Stimulated activated CD8-positive, alpha-beta memory T cell treated with anti-CD3 and anti-CD28 coated beads, Interleukin-4, amount 100 ng/mL, for 48 hours (primary cell): ENCODE measurements at places on chromosomes 2 and 18.

GRCh38 chr18:58201733-58202730 lies 158.0 kb downstream of the NEDD4L start:
- no peak for DNase-seq

DNA sequence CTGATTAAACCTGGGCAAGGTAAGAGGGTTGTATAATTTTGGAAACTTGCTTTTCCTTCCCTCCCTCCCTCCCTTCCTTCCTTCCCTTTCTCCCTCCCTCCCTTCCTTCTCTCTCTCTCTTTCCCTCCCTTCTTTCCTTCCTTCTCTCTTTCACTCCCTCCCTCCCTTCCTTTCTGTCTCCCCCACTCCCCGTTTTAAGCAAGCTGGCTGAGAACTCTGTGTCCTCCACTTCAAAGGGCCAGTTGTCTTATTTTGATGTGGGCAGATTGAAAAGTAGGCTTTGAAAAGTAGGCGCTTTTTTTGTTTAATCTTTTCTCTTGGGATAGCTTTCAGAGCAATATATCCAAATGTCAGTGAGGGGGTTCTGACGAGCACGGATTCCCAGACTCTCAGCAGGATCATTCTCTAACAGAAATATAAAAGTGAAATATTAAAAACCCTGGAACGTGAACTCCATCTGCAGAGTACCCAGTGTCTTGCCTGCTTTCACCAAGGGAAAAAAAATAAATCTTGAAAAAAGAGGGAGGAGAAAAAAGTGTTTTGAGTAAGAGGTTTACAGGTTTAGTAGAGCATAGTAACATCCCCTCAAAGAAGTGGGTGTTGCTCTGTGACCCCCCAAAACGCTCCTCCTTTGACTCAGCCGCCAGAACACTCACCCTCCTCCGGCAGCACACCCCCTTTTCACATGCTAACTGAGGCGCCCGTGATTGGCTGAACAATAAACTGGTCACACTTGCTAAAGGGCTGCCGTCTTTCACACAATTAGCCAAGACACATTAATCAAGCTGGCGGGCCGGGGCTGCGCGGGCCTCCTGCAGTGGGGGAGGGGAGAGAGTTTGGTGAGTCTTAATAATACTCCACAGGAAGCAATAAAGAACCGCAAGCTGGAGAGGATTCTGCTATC lies 52.2 kb downstream of the CDK15 start:
- DNase-seq: peak; percentile 42

DNA sequence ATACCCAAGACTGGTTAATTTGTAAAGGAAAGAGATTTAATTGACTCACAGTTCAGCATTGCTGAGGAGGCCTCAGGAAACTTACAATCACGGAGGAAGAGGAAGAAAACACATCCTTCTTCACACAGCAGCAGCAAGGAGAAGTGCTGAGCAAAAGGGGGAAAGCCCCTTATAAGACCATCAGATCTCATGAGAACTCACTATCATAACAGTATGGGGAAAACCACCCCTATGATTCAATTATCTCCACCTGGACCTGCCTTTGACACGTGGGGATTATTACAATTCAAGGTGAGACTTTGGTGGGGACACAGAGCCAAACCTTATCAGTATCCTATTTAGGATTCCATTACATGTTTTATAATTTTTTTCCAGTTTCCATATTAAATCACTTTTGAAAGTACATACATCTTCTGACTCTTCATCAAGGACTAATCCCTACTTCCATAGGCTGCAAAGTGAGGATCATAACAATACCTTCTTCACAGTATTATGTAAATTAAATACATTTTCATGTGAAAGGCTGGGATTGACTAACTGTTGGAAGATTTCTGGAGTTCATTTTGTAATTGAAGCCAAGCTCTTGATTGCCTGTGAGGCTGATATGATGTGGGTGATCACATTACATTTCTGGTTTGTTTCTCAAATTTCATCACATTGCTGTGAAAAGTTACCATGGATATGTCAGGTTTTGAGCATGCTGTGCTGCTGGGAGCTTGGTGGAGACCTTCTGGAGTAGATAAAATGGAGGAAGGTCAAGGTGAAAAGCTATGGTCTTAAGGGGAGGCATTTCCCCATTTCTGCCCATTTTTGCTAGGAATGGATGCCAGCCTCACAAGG lies 31.7 kb upstream of the CERS6 start:
- no peak for DNase-seq

GRCh38 chr2:130949954-130950353 lies 113.2 kb downstream of the ARHGEF4 start:
- no peak for DNase-seq

GRCh38 chr2:100852999-100853908 lies 33.3 kb downstream of the NPAS2 start:
- DNase-seq: no peak

DNA sequence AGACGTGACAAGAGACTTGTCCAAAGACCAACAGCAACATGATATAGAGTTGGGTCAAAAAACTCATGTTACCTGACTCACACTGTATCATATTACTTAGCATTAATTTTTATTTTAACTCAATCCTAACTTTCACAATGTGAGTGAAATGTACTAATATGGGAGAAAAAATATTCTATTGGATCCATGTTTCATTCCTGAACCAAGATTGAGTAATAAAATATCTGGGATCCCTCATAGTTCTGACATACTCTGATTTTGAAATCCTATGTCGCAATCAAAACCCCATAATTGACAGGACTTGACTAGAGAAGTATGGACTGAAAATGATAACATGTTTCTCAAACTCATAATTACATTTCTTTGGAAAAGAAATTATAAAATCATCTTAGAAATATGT lies 190.4 kb downstream of the RIT2 start:
- DNase-seq: no peak

- DNase-seq: no peak
Observed at GRCh38 chr2:235555371-235555770, 61.5 kb downstream of the AGAP1 start.

DNA sequence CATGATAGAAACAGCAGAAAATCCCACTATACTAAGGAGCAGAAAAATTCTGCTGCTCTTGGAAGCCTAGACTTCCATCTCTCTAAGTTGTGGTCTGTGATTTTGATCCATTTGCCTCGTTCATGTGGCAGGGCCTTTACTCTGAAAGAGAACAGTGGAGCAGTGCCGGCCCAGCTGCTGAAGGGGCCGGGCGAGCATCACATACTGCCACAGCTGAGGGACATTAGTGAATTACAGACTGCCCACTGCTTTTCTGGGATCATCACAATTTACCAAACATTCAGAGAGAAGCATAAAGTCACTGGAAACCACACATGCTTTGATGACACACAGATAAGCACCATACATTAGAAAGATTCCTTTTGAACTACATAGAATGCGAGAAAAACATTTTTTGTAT lies 217.0 kb upstream of the BOD1L2 start:
- no peak for DNase-seq

DNA sequence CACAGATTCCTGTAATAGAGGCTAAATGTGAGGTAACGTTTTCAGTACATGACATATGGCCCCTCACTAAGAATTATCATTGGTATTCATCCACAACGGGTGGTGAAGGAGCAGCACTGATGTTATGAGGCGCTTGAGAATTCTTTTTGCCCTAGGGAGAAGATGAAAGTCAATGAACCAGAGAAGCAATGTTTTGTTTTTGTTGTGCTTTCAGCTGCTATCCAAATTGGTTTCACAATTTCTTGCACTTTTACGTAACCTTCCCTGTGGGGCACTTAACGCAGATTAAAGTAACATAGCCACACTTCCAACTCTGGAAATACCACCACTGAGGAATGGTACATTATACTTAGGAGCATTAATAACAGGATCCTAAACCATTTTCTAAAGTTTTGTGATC lies 13.3 kb upstream of the CCDC85A start:
- no peak for DNase-seq

GRCh38 chr2:47239119-47239969 lies 84.2 kb upstream of the STPG4 start:
- no peak for DNase-seq

GRCh38 chr2:172087780-172088244 lies 2.5 kb downstream of the DLX1 start:
- no peak for DNase-seq

GRCh38 chr2:12731701-12732280 lies 15.1 kb downstream of the TRIB2 start:
- DNase-seq: no peak

- DNase-seq: no peak
Observed at GRCh38 chr2:234251326-234252271, 201.1 kb downstream of the SPP2 start.

GRCh38 chr2:224195925-224196571 lies 157.0 kb upstream of the SERPINE2 start:
- no peak for DNase-seq

DNA sequence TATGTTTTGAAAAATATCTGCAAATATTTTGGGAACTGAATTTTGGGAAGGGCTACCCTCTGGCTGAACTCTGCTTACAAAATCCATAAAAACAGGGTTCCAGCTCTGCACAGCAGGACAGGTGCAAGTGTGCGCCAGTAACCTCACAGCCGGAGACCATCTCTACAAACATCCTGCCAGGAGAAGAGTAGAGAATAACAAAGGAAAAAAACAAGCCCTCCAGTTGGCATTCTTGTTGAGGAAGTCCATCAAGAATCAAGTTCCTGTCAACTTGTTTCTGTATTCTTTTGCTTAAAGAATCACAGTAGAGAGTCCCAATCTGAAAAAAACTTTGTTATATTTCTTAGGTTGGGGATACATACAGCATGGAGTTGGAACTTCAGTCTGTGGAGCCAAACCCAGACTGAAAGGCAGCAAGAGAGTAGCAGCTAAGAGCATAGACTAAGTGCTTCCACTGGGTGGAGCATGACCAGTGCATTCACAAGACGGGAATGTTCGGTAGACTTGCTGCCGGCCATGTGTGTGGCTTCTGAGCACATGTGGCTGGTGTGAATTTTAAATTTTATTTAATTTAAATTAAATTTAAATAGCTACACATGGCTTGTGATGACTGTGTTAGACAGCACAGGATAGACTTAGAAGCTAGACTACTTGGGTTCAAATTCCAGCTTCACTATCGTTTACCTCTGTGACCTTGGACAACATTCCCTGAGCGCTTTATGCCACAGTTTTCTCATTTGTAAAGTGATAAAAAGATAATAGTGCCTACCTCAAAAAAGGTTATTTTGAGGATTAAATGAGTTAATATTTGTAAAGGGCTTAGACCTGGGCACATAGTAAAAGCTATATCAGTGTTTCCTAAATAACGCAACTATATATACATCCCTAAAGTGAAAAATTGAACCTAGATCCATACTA lies 41.9 kb downstream of the SPTBN1 start:
- no peak for DNase-seq

DNA sequence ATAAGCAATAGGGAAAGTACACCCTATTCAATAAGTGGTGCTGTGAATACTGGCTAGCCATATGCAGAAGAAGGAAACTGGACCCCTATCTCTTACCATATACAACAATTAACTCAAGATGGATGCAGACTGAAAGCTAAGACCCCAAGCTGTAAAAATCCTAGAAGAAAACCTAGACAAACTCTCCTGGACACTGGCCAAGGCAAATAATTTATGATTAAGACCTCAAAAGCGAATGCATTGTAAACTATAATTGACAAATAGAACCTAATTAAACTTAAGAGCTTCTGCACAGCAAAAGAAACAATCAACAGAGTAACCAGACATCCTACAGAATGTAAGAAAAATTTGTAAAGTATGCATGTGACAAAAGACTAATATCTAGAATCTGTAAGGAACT lies 41.1 kb upstream of the ASXL3 start:
- DNase-seq: no peak

DNA sequence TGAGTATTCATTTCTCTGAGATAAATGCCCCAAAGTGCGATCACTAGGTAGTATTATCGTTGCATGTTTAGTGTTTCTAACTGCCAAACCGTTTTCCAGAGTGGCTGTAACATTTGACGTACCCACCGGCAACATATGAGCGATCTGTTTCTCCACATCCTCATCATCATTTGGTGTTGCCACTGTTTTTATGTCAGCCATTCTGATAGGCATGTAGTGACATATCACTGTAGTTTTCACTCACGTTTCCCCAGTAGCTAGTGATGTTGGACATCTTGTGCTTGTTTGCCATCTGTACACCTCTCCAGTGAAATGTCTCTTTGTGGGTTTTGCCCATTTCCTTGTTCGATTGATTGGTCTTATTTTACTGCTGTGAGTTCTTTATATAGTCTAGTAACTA lies 63.8 kb downstream of the ACAA2 start:
- DNase-seq: no peak

GRCh38 chr2:152466041-152466440 lies 131.1 kb downstream of the FMNL2 start:
- DNase-seq: no peak

- DNase-seq: no peak
Observed at GRCh38 chr2:3291113-3291512, 86.5 kb downstream of the EIPR1 start.

DNA sequence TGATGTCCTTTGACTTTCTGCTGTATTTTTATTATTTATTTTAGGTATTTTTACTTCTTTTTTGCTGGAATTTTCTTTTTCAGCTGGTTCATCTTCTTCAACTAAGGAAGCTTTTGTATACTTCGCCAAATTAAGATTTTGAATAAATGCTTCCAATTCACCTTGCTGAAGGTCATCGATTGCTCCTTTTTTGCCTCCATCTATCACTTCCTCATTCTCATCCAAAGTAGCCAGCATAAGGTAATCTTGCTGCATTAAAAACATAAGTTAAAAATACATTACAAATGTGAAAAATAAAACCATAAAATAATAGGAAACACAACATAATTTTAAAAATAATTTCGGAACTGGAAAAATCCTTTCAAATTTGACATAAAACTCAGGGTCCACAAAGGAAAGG lies 2.6 kb downstream of the CEBPZ start:
- no peak for DNase-seq

DNA sequence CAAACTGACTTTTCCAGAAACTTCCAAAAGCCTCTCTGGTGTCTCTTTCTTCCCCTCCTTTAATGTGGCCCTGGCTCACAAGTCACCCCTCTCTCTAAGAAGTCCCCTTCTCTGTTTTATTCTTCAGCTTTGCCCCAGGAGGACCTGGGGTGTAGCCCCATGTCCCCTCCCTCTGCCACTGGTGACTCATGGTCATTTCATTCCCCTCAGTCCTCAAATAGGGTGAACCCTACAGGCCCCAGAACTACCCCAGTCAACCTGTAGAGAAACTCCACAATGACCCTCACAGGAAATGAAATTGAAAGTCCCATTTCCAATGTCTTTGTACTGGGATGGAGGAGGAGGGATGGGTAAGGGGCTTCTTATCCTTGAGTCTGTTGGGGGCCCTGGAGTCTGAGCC lies 6.2 kb upstream of the SPEG start:
- DNase-seq: no peak
